IMR-90 (cell line): ENCODE measurements at places on chromosomes 3 and 15. TPM values are rescaled to one million over a fixed set of nuclear protein-coding genes. Genes with fewer than 3 reads are reported as not detected.

DNA sequence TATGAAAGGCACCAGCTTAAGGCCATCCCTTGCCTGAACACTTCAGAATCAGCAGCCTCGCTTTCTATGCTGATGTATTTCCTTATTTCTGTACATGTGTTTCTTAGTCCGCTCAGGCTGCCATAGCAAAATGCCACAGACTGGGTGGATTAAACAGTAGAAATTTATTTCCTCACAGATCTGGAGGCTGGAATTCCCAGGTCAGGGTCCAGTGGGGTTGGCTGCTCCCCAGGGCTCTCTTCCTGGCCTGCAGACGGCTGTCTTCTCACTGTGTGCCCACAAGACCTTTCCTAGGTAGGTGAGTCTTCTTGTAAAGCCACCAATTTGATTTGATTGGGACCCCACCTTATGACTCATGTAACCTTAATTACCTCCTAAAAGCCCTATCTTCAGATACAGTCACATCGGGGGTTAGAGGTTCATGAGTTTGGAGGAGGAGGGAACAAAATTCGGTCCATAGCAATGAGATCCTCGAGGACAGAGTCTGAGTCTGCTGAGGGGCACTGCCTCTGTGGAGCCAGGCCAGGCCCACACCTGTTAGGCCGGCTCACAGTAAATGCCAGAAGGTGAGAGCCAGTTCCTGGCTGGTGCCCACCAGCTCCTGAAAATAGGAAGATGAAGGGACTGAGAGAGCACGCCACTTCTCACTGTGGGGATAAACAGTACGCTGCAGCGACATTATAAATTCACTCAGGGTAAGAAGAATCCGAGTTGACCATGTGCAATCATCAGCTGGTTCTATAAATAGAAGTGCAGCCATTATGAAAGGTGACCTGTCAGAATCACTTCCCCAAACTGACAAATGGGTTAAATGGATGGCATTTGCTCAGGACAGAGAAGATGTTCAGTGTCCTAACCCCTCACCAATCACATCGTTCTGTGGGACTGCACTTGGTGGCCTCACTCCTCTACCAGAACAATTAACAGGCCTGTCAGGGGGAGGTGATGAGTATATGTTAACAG, 41.1 kb downstream of the CTXND1 start:
- DNase-seq = no peak

GRCh38 chr3:70072180-70072579, 72.6 kb downstream of the SAMMSON start:
- no peak for DNase-seq

CATSPER2 gene
- total RNA-seq = 0.28 and 11.3 TPM in 2 replicates

DNA sequence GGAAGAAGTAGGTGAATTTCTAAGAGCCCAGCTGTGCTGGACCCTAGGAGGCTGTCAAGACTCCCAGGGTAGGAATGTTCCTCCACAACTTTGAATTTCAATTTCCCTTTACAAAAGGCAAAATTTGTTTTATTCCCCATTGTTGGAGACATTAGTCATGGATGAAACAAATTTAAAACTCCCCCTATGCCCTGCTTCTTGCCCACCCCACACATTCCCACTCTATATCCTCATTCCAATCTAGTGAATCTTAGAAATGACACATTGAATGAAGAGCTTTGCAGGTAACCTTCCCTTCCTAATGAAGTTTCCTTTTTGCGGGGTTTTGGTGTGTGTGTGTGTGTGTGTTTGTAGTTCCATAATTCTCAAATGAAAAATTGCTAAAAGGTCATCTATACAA, 72.6 kb downstream of the CCNL1 start:
- DNase-seq = no peak

DNA sequence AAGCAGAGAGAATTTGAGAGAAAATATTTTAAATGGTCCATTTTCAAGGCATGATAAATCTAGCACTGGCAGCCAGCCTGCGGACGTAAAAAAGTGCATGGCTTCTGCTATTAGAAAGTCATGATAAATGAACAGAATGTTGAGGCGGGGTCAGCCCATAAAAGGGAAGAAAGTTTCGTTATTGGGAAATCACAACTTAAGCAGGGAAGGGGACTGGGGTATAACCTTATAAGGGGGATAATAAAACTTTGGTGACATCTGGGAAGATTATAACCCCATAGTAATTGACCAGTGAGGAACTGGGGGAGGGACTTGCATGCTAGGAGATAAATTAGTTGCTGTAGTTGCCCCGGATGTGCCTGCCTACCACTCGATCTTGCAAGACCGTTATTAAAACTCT, 88.4 kb upstream of the PLSCR4 start:
- no peak for DNase-seq

SATB1 gene
- 5.3 and 7.5 TPM in 2 replicates for total RNA-seq

- DNase-seq = no peak
These were observed 3.3 kb upstream of the EHD4 start for GRCh38 chr15:41975669-41976068.

DNA sequence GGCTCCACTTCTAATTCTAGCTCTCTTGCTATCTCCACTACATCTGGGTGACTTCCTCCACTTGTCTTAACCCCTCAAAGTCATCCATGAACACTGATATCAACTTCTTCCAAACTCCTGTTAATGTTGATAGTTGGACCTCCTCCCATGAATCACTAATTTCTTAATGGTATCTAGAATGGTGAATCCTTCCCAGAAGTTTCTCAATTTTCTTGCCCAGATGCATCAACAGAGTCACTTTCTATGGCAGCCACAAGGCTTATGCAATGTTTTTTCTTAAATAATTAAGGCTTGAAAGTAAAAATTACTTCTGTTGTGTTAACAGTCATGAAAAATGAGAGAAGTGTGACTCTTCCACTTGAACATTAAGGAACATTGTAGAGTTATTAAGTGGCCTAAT, 164.3 kb downstream of the PCCB start:
- peak; percentile 6 for DNase-seq

GRCh38 chr15:38299216-38299615, 46.6 kb downstream of the SPRED1 start:
- DNase-seq = peak; percentile 84
